Smooth muscle cell of bladder (primary cell): ENCODE measurements at places on chromosomes 2 and 18. TPM values are rescaled to one million over a fixed set of nuclear protein-coding genes. Genes with fewer than 3 reads are reported as not detected.

RPIA gene
- total RNA-seq, result 4.3 and 6.7 TPM in 2 replicates

CARF gene
- total RNA-seq, result 5.1 and 5.3 TPM in 2 replicates

SNED1 gene
- 12.6 and 19.5 TPM in 2 replicates for total RNA-seq

ALLC gene
- total RNA-seq, result not detected in 2 replicates

OTOS gene
- total RNA-seq, result not detected in 2 replicates

IL1R1 gene
- 109 and 193 TPM in 2 replicates for total RNA-seq

POTEC gene
- under 0.01 TPM in 1 of 2 replicates, not detected in the other for total RNA-seq

CD226 gene
- 0.85 and 1.2 TPM in 2 replicates for total RNA-seq

RAB6C gene
- total RNA-seq, result not detected in 2 replicates

CTAGE1 gene
- total RNA-seq, result not detected in 2 replicates

LAMA1 gene
- total RNA-seq, result 11.7 and 55.3 TPM in 2 replicates

DNAJC10 gene
- total RNA-seq, result 120 and 170 TPM in 2 replicates

FAP gene
- total RNA-seq, result 148 and 197 TPM in 2 replicates

GAL3ST2 gene
- total RNA-seq, result 0.18 TPM in 1 of 2 replicates, not detected in the other

GPR75 gene
- total RNA-seq, result 0.71 and 0.74 TPM in 2 replicates

SCN2A gene
- total RNA-seq, result 0.43 and 3.0 TPM in 2 replicates

CD302 gene
- total RNA-seq, result 6.1 and 8.0 TPM in 2 replicates

TXNDC9 gene
- 38.9 and 45.1 TPM in 2 replicates for total RNA-seq

ALMS1 gene
- 10.7 and 14.1 TPM in 2 replicates for total RNA-seq

KLHL14 gene
- total RNA-seq, result not detected in 2 replicates

TSPYL6 gene
- not detected in 2 replicates for total RNA-seq

NYAP2 gene
- under 0.01 TPM in 1 of 2 replicates, not detected in the other for total RNA-seq
